NCI-H345 (cell line): ENCODE measurements at places on chromosomes 7 and 10.

- DNase-seq, result no peak
Observed at GRCh38 chr10:112332022-112332421, 41.9 kb upstream of the ACSL5 start.

GRCh38 chr10:97506199-97506991, 7.7 kb downstream of the UBTD1 start:
- no peak for DNase-seq

- DNase-seq, result no peak
Observed at GRCh38 chr10:3419719-3420495, 247.3 kb upstream of the PITRM1 start.

DNA sequence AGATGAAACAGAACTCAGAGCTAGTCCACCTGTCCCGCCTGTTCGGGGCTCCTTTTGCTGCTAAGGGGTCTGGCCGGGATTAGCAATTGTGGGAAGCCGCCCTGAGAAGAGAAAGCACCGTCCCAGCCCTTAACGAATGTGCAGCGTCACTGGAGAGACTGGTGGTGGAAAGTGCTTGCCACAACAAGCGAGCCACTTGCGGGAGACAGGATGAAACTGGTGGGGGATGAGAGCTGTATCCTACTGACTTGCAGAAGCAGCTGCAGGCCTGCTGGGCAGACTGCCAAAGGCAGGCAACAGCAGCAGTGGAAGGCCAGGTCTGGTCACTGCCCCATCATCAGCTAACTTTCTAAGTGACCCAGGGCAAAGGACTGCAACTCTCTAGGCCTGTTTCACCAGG, 95.4 kb downstream of the FAM53B start:
- DNase-seq, result peak; percentile 85

- DNase-seq, result no peak
Observed at GRCh38 chr7:33040803-33041516, 21.6 kb downstream of the NT5C3A start.

GRCh38 chr10:86365346-86366032, 1.1 kb downstream of the GRID1 start:
- no peak for DNase-seq

- no peak for DNase-seq
Observed at GRCh38 chr7:45919231-45919784, 1.8 kb downstream of the IGFBP3 start.

DNA sequence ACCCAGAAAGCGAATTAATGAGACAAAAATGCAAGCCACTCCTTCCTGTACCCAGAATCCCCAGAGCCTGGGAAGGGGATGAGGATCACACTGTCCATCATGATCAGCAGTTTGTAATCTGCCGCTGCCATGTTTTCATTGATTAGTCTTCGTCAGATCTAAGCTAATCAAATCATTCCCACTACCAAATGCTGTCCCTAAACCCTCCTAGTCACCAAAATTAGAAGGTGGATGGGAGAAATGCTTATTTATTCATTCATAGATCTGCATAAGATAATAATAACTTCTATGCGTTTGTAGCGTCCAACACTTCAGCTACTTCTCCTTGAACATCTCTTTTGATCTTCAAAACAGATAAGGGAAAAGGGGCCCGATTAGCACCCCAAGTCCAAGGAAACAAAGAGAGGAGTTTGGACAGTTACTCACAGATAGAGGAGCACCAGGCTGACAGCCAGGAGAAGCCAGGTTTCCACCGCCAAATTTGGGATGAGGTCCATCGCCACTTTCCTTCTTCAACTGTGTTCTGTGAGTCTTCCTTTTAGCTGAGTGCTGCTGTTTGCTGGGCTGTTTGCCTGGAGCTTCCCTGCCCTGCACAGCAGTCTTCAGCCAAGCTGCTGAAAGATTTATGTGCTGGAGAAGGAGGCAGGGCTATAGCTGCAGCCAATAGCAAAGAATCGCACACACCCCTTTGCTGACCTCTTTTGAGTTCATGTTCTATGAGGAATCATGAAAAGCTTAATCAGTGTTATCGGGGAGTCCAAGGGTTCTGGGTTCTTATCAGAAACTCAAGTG, at the start of gene CYP3A5:
CYP3A5 (minus strand) TSS at position 597 of the 792 bp plus-strand sequence; CDS start at position 497, 100 bp downstream.
- DNase-seq, result no peak

DNA sequence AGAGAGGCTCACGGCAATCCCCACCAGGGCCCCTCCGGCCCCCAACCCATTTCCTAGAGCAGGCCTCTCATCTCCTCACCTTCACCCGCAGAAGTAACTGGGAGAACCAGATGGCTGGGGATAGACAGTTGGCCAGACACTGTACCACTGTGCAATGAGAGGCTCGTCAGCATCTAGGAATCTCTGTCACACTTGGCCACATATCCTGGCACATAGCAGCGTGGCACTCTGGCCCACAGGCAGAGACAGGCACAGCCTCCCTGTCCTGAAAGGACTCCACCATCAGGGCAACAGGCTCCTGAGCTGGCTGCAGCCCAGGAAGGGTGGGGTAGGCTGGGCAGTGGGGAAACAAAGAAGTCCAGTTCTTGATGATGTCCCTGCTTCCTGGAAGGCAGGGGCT, 45.8 kb downstream of the C10orf143 start:
- DNase-seq, result no peak

DNA sequence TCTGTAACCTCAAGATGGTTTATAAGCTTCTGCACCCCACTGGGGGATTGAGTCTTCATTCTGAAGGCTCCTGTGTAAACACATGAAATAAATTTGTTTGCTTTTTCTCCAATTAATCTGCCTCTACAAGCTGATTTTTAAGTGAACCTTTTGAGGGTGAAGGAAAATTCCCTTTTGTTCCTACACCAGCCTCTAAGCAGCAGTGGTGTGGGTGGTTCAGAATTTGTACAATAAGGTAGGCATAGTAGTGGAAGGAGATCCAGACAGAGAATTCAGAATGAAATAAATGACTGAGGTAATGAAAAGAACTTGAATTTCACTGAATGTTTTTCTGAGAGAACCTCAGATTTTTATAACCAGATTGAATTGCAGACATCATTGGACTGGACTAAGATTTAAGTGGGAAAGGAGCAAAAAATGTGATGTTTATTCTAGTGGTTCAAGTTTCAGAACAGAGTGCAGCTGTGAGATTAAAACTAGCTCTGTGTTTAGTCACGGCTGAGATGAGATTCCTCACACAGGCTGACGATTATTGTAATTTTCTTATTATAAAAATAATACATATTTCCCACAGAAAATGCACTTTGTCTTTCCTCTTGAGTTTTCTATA, 1162.2 kb downstream of the TYW1 start:
- no peak for DNase-seq

DNA sequence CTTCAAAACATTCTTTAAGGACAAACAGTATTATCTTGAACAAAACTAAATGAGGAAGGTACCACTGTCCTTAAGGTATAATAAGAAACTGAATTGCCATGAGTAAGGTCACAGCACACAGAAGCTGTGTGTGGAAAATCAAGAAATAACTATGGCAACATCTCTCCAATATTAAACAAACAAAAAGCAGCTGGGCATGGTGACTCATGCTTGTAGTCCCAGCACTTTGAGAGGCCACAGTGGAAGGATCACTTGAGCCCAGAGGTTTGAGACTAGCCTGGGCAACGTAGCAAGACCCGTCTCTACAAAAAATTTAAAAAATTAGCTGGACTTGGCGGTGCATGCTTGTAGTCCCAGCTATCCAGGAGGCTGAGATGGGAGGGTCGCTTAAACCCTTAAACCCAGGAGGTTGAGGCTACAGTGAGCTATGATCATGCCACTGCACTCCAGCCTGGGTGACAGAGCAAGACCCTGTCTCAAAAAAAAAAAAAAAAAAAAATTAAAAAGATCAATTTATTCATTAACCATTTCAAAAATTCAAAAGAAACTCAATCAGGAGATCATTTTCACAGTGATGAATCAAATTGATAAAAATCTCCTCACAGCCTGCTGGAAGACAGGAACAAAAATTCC, 195.4 kb downstream of the SKIDA1 start:
- DNase-seq, result no peak

DNA sequence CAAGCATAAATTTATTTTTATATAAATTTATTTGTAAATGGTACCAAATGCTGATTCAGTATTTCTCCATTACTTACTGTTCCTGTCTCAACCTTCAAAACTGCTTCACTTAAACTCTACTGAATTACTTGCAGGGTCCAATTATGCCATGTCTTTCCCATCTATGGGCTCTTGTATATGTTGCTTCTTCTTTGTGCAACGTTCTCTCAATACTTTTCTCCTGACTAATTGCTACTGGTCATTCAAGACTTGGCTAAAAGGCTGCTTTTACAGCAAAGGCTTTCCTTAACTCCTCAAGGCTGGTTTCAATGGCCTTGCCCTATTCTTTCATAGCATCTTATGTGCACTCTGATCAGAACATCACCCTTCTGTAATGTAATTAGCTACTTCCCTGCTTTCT, 67.9 kb downstream of the RNLS start:
- no peak for DNase-seq

DNA sequence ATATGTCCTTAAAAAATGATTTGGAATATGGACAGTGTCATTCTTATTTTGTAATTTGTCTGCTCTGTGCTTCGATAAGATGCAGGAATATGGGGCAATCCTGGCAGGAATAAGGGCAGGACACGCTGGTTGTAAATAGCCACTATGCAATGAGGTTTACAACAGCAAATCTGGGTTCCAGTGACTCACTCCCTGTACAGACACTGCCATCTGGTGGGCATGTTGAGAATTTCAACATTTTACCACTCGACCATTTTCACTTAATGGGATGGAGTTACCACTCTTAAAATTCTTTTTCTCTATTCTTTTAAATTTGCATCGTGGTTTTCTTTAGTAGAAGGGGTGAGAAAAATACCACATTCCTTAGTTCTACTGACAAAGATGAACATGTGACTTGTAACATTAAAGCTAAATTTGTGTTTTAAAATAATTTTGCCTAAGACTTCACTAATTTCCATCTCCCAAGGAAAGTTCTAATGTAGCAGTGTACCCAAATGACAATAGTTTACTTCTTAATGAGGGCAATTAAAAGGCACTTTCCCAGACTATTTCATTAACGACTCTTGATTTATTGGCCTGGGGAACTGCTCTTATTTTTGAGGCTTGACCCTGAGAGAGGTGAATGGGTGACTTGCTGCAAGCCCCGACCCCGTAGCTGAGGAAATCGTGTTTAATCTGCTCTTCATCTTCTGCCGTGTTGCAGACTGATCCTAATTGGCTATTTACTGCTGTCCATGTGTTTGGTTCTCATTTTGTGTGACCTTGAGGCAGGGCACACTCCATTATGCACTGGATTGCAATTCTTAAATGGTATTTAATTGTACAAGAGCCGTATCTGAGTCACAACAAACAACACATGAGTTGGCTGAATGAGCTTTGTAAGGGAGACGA, 173.6 kb upstream of the IMMP2L start:
- DNase-seq, result peak; percentile 71

DNA sequence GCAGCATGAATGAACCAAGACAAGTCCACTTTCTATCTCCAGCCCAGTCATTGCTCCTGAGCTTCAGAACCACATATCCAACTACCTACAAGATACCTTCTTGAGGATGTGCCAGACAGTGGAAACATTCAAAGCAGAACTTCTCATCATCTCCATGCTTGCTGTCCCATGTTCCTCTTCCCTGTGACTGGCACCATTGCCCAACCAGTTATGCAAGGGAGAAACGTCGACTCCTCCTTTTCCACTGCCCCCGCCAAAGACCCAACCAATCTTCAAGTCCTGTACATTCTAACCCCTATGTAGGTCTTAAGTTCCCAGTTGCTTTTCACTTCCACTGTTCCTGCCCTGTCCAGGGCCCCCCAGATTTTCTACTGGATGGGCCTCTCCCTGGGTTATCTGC, 225.7 kb downstream of the RPS24 start:
- DNase-seq, result no peak

GRCh38 chr10:126964190-126964589, 59.0 kb downstream of the DOCK1 start:
- DNase-seq, result no peak

- DNase-seq, result no peak
Observed at GRCh38 chr10:94363251-94363565, 469 bp upstream of the NOC3L start.

DNA sequence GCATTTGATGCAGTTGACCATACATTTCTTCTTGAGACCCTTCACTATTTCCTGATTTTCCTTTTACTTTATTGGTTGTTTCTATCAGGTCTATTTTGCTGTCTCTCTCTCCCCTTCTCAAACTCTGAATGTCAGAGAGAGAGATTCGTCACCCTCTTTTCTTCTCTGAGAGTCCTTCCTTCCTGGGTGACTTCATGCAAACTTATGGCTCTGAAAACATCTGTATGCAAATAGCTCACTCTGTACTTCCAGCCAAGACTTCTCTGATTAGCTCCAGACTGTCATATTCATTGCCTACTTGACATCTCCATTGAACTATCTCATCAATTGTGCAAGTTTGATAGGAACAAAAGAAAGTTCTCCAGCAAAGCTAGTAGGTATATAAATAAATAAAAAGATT, 191.7 kb upstream of the KLF6 start:
- no peak for DNase-seq

DNA sequence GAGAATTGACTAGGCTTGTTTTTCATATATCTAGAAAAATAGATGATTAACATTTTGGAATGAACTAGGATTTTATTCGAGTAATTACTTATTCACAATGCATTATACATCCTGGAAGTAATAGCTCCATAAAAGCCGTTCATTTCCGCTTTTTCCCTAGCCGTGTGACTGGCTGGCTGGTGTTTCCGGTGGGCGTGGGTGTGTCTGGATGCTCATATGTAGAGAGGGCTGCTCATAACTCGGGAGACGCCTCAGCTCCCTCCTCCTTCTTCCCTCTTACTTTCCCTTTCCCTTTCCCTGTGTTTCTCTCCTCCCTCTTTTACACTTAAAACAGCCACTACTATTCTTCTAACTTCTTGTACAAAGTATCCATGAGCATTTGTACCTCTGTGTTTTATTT, 187.7 kb upstream of the VSTM2A start:
- no peak for DNase-seq

DNA sequence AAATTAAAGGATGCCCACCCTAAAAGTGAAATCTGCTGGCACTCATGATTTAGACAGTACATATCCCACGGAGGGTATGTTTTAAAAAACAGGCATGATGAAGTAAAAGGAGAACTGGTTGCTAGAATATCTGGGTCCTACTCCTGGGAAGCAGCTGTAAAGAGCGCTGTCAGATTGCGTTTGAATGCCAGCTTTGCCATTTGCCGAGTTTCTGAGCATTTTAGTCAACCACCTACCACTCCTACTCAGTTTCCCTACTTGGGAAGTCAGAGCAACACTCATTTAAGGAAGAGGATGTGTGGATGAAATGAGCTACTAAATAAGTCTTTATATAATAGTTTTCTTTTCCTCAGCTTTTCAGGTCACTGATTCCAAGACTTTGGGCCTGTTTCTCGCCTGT, 1.1 kb upstream of the UMAD1 start:
- no peak for DNase-seq
